Stimulated activated CD8-positive, alpha-beta memory T cell treated with anti-CD3 and anti-CD28 coated beads, Interleukin-4, amount 100 ng/mL, for 1 hour (primary cell): ENCODE measurements at places on chromosomes 4 and X.

GRCh38 chr4:11312389-11312788, 116.3 kb downstream of the HS3ST1 start:
- no peak for DNase-seq

DNA sequence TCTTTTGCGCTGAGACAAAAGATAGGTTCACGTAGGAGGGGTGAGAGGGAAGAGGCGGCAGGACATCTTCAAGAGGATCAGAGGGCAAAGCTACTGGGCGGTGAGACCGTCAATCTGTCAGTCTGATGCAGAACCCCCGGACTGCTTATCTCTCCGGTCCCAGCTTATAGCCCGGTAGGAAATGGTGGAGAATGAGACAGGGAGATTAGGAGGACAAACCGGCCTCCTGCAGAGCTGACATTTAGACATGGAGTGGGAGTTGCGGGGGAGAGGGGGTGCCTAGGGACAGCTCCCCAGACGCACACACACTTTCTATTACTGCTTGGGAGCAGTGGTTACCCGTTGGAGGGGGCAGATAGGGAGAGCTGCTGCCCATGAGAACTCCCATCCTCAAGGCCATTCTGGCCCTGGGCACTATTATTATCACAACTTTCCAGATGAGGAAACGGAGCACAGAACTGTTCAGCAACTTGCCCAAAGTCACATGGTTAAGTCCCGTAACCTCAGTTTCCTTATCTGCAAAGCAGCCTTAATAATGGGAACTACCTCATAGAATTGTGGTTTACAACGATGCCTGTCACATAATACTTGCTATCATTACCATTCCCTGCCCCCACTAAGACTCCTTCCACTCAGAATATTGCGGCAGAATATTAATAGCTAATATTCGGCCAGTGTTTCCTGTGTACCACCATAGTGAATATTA, 1.1 kb upstream of the HDAC6 start:
- no peak for DNase-seq

- DNase-seq, result no peak
Measured at GRCh38 chr4:98470366-98470765, 188.0 kb downstream of the TSPAN5 start.

DNA sequence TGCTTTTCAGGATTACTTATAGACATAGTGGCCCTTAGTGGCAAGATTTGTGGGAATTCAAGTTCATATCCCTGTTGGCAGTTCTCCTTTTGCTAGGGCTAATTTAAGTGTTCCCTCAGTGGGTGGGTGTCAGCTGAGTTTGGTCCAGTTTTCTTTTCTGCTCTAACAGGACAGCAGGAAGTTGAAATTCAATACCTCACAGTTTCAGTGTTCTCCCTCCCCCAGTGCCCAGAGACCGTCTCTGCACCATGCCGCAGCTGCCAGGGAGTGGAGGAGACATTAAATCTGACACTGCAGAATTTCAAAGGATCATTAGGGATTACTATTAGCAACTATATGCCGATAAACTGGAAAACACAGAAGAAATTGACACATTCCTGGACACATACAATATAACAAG, 50.7 kb downstream of the UBE2NL start:
- no peak for DNase-seq

- no peak for DNase-seq
Measured at GRCh38 chr4:69071286-69071685, 25.0 kb upstream of the UGT2B7 start.

DNA sequence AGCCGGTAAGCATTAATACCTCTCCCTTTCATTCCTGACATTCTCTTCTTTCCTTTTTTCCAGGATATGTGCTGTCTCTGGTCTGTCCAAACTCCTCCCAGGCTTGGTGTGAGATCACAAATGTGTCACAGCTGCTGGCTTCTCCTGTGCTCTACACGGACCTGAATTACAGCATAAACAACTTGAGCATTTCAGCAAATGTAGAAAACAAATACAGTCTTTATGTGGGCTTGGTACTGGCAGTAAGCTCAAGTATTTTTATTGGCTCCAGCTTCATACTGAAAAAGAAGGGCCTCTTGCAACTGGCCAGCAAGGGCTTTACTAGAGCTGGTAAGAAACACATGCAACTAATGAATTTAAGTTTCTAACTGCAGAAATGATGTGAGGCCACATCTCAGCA, 8.4 kb downstream of the NIPAL1 start:
- DNase-seq, result no peak

DNA sequence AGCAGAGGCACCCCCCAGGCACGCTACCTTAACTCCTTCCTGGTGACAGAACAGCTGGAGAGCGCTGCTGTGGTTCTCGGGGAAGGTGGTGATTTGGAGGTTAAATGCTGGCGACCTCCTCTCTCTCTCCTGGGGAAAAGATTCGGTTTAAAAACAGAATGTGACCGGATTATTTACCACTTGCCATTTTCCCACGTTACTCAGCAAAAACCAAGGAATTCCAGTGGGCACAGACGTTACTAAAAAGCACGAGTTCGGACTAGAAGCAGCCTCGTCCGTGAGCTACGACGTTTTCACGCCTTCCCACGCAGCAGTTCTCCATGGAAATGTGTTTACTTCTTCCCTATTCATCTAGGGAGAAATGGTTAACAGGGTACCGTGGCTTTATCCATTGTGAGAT, 32.3 kb upstream of the C4orf50 start:
- no peak for DNase-seq

DNA sequence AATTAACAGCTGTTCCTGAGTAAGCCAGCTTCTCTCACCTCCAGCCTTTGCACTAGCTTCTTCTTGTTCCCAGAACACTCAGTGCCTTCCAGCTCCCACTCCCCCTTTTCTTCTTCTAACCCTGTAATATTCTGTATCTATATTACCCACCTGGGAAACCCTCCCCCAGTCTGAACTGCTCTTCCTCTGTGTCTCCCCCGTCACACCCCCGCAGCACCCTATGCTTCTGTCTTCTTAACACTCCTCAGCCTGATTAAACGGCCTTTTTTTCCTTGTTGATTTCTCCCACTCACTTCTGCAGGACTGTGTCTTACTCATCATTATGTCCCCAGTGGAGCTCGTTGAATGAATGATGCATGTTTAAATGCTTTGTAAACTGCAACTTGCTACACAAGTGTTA, 9.0 kb upstream of the LONRF3 start:
- DNase-seq, result no peak

- DNase-seq, result no peak
Measured at GRCh38 chrX:63101879-63102620, 249.1 kb downstream of the SPIN4 start.

DNA sequence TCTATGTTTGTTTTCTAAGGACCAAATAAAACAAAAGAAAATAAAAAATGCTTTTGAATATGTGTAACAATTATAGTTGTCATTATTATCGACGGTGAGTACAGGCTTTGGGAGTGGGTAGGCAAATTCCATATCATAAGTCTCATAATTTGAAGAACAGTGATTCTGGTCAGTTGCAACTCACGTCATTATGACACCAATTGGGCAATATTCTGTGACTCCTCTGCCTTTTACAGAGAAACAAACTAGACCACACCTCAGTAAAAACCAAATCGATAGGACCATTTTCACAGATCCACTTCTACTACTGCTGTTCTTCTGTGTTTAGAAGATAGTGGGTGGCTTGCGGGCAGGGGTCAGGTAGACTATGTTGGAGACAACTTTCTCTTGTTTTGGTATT, 250.1 kb downstream of the C4orf33 start:
- DNase-seq, result no peak

DNA sequence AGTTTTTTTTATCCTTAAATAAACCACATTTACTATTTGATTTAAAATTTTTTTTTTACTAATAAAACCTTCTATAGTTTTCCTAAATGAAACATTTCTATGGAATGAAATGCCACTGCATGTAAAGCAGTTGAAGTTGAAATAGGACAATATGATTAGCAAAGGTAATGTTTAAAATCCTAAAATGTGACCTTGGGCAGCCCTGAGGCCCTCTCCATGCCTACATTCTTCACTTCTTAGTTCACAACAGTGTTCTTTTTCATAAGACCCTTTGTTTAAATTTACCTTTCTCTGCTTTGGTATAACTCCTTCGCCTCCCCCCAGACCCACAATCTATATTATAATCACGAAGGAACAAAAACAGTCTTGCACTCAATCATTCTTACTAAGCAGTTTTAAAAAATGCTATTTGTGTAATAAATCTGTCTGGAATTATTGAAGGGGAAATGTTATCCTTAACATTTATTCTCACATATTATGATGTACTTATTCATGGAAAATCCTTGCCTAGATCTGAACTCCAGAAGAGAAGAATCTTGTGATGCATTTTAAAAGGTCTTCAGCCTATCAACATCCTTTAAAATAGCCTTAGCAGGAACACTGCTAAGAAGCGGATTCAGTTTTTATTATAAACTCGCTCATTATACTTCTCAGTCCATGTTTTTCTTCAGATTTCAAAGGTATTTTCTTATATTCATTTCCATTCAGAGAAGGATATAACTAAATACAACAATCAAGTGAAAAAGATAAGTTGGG, 124.6 kb upstream of the NAP1L5 start:
- no peak for DNase-seq

DNA sequence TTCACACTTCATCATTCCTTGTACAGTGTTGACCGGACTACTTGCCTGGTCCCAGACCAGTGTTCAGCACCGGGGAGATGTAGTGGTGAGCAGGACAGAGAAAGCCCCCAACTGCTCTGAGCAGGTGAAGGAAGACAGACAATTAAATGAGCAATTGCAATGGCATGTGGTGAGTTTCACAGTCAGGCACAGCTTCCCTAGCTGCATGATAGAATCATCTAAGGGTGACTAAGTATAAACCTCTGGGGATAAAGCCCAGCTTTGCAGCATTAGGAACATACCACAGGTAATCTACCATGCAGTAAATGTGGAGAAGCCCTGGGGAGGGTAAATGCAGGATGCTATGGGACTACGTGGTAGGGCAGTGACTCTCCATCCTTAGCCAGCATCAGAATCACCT, 47.8 kb downstream of the TMA16 start:
- DNase-seq, result no peak

DNA sequence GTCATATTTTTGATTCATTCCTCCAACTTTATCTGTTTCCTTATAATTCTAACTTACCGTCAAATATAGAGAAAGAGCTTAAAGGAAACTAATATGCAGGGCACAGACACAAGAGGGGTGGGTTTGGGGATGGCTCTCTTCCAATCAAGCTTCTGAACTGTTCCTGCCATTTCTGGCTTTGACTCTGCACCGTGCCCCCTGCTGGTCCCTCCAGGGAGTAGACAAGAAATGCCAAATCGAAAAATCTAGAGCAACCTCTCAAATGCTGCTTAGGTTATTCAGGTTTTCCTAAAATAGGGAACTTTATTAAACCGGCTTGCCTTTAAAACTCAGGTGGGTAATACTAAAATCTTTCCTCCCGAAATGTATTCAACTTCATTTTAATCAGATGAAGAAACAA, 39.8 kb upstream of the VCX3A start:
- no peak for DNase-seq

DNA sequence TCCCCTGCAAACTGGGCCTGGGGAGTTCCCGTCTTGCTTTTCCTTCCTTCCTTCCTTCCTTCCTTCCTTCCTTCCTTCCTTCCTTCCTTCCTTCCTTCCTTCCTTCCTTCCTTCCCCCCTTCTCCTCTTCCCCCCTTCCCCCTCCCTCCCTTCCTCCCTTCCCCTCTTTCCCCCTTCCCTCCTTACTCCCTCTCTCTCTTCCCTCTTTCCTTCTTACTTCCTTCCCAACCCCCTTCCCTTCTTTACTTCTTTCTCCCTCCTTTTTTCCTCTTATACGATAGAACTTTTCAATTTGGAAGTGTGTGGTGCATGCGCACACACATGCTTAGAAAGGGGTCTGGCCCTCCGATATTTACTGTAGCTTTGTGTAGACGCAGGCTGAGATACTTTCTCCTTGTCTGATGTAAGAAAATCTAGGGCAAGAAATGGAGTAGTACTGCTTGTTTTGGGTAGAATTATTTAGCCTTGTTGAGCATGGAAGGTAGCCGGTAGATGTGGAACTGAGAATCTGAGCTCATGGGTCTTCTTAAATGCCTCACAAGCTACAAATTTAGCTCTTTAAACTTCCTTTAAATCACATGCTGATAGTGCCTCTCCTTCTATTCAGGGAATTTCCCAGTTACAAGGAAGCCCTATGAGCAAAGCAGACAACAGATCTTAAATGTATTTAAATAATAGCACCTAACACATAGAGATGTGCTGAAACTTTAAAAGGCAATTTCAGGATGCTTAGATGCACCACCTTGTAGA, 189.6 kb downstream of the GPAT3 start:
- DNase-seq, result no peak

DNA sequence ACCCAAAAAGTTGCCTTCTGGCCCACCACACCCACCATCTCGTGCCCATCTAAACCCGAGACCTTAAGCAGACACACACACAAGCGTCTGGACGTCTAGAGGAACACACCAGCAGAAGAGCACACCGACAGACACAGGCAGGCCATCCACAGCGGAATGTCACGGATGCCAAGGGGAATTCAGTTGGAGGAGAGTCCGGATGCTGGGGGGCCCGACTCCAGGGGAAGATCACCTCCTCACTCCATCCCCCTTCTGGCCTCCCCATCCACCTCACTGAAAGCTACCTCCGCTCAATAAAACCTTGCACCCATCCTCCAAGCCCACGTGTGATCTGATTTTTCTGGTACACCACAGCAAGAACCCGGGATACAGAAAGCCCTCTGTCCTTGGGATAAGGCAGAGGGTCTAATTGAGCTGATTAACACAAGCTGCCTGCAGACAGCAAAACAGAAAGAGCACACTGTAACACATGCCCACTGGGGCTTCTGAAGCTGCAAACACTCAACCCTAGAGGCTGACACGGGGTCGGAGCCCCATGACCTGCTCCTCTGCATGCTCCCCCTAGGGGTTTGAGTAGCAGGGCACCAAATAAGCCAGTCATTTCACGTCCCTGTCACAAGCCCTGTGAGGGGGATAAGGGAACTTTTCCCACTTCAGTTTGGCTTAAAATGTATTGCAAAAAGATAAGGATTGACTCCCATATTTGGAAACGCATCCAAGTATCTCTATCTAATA, 339.6 kb upstream of the PCDH10 start:
- DNase-seq, result no peak

GRCh38 chr4:120775431-120775830, 147.1 kb downstream of the PRDM5 start:
- DNase-seq, result no peak

DNA sequence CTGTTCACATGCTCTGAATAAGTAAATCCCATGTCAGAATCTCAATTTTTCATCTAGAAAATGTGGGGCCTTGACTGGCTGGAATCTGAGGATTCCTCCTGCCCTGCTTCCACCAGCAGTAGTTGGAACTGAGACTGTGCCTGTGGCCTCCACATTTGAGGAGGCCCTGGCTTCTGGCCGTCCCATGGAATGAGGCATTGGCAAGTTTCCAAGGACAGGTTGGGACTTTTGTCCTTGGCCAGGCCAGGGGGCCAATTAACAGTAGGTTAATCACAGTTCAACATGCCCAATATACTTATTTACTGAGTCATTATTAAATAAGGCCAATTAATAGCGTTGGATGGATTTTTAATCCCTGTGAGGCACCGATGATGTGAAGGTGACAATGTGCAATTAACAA, 50.2 kb upstream of the GABRE start:
- DNase-seq, result no peak
